Hematopoietic multipotent progenitor cell treated with erythropoietin and hydrocortisone succinate and interleukin-3 and kit ligand, for 17 days (in vitro differentiated cells): ENCODE measurements at places on chromosomes 4 and X.

DNA sequence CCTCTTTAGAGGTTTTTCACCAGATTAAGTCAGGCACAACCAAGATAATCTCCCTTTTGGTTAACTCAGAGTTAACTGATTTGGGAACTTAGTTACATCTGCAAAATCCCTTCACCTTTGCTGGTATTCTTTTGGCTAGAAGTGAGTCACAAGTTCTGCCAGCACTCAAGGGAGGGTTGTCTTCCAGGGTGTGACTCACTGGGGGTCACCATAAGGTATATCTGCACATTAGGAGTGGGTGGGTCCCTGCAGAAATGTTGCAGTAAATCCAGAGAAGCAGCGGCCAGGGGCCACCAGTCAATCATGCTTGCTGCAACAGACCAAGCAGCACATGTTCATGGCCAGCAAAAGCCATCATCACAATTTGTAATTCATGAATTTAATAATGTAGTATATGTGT lies 59.8 kb upstream of the MAML3 start:
- no peak for DNase-seq

- DNase-seq, result no peak
These were observed 127.2 kb upstream of the AGA start for GRCh38 chr4:177569434-177569833.

DNA sequence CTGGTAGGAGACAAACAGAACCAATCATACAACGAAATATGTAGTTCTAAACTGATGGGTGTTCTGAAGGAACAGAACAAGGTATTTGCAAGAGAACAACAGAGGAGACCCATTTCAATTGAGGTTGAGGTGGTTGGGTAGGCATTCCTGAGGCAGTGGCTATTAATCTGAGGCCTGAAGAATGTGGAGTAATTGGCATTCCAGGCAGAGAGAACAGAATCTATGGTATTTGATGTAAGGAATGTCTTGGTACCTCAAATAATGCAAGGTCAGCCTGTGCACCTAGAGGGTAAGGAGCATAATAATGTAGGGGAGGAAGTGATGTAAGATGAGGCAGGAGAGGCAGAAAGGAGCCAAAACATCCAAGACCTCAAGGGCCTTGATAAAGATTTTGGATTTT lies 109.5 kb upstream of the TEX13C start:
- DNase-seq, result no peak

DNA sequence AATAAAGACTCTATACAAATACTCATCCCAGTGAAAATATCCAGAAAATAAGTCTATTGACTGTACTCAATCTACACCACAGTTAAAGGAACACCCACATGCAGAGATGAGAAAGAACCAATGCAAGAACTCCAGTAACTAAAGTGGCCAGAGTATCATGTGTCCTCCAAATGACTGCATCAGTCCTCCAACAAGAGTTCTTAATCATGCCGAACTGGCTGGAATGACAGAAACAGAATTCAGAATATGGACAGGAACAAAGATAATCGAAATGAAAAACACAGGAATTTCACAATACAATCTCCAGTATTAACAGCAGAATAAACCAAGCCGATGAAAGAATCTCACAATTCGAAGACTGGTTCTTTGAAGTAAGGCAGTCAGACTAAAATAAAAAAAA lies 210.3 kb downstream of the TBCK start:
- no peak for DNase-seq

GRCh38 chrX:112085149-112085548 lies 2.6 kb upstream of the TRPC5 start:
- DNase-seq, result no peak

- no peak for DNase-seq
These were observed 210.2 kb upstream of the GYPA start for GRCh38 chr4:144350706-144351105.

DNA sequence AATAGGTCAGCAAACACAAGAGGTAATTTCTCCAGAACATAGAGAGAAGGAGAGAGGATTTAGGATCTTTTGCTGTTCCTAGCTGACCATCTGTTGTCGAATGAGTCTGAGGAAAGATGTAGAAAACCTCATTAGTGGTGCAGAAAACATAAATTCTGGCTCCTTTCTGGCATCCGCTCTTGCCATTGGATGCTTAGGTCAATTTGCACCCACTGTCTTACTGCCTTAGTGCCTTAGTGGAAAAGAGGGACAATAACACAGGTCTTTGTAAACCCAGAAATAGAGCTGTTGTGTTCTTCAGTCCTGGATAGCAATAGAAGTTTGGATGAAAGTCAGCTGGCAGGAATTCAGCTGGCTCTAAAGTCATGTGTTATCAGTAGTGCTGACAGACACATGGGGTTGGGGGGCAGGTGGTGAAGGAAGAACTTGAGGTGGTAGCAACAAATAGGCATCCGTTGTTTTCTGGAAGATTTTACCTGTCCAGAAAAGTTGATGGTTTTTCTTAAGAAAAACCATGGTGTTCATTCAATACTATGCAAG lies 78.2 kb downstream of the GLRA2 start:
- DNase-seq, result no peak

GRCh38 chrX:7444967-7445366 lies 297.0 kb upstream of the PUDP start:
- no peak for DNase-seq

DNA sequence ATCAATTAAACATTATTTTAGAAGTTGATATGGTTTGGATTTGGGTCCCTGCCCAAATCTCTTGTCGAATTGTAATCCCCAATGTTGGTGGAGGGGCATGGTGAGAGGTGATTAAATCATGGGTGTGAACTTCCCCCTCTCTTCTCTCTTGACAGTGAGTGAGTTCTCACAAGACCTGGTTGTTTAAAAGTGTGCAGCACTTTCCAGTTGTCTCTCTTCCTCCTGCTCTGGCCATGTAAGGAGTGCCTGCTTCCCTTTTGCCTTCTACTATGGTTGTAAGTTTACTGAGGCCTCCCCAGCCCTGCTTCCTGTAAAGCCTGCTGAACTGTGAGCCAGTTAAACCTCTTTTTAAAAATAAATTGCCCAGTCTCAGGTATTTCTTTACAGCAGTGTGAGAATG lies 141.4 kb downstream of the GALNTL6 start:
- DNase-seq, result no peak

DNA sequence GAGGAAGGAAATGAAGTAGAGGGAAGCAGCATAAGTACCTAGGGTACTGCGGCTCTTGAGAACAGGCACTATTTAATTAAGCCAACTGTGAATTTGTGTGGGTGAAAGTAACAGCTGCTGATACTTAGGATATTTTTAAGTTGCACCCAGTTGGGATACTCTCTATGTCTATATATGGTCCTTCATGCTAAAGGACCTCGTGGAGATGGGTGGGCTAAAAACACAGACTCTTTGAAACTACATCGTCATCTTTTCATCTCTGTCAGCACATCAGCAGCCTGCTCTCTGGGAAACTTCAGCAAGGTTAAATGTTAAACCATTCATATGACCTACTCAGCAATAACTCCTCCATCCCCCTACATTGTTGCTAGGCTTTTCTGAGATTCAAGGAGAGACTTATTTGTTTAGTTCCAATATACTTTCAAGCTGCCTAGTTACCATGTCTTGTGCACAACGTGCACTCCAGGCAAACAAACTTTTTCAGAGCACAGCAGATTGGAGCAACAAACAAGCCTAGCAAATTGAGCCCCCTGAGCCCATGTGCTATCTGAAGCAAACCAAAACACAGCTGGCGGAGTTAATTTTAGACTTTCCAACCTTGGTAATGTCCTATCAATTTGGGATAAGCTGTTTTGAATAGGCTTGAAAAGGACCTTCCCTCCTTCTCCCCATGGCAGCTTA lies 6.2 kb upstream of the MOB1B start:
- DNase-seq, result no peak

- DNase-seq, result no peak
These were observed 28.8 kb upstream of the PCSK1N start for GRCh38 chrX:48864210-48864609.

DNA sequence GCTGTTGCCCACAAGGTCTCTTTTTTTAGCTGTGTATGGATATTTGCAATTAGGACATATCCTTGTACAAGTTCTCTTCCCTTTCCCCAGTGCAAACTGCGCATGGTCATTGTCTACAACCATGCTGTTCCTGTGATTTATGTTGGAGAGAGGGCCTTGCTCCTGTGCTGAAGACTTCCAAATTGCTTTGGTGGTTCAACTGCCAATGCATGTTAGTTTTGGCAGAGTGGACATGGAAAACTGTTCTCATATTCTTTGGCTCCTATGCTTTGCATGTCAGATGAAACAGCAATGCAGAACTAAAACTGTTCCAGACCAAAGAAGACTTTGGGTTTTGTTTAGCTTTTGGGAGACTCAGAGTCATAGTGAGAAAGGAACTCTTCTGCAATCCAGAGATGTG lies 148.8 kb upstream of the EDNRA start:
- DNase-seq, result no peak

DNA sequence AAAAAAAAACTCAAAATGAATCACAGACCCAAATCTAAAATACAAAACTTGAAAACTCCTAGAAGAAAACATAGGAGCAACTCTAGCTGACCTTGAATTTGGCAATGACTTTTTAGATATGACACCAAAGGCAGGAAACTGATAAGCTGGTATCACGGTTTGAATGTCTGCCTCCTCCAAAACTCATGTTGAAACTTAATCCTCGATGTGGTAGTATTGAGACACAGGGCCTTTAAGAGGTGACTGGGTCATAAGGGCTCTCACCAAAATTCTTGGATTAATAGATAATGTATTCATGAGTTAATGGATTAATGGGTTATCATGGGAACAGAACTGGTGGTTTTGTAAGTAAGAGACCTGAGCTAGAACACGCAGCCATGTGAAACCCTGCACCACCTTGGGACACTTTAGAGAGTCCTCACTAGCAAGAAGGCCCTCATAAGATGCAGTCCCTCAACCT lies 40.5 kb downstream of the FRYL start:
- peak; percentile 16 for DNase-seq
